ENCODE measurements at places on chromosomes 16 and 17.

GRCh38 chr17:31674305-31674704 is 184.7 kb downstream of the COPRS start:
- no peak for DNase-seq

DNA sequence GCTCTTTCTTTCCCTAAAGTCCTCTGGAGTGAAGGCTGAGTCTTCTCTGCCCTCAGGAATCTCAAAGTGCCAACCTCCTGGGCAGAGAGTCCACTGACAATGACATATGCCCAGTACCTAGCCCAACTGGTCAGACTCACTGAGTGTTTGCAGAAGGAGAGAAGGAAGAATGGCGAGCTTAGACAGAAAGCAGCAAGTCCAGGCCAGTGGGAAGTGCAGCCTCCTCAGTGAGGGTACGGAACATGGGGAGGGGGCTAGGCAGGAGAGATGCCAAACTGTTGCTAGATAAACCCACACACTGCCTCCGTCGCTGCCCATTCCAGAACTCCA is 678 bp downstream of the EXOC7 start:
- no peak for DNase-seq

DNA sequence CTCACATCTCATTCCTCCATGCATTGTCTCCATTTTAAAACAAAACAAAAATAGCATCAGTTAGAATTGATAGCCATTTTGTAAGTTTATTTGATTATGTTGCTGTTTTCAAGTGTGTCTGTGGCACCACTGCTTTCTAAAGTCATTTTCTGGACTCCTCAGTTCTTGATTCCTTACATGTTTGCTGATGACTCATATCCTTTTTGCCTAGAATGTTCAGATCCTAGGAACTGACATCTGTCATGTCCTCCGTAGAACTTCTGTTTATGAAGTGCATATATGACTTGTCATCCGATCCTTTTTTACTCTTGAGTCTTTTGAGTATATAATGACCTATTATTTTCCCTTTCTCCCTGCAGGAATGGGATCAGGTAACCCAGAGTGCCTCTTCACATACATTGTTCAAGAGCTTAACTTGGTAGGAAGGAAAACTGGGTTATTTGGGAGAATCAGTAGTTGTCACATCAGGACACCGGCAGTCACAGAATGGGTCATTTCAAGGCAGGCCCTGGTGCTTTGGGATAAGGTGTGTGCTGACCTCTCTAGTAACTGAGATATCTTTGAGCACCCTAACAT is 69.2 kb downstream of the MAP2K4 start:
- DNase-seq, result no peak

DNA sequence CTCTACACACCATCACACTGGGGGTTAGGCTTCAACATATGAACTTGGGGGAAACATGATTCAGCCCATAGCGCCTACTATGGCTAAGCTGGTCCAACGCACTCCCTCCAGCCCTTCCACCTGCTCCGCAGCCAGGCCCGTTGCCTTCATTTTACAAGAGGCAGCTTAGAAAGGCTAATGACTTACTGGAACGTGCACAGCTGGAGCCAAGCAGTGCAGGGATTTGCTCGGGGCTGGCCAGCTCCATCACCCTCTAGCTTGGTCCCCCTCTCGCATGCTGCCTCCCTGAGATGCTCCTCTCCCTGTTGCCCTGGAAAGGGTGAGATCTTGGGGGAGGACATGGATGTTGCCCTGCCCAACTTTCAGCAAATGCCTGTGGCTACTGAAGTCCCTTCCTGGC is 2.8 kb upstream of the CACNG1 start:
- DNase-seq, result no peak

DNA sequence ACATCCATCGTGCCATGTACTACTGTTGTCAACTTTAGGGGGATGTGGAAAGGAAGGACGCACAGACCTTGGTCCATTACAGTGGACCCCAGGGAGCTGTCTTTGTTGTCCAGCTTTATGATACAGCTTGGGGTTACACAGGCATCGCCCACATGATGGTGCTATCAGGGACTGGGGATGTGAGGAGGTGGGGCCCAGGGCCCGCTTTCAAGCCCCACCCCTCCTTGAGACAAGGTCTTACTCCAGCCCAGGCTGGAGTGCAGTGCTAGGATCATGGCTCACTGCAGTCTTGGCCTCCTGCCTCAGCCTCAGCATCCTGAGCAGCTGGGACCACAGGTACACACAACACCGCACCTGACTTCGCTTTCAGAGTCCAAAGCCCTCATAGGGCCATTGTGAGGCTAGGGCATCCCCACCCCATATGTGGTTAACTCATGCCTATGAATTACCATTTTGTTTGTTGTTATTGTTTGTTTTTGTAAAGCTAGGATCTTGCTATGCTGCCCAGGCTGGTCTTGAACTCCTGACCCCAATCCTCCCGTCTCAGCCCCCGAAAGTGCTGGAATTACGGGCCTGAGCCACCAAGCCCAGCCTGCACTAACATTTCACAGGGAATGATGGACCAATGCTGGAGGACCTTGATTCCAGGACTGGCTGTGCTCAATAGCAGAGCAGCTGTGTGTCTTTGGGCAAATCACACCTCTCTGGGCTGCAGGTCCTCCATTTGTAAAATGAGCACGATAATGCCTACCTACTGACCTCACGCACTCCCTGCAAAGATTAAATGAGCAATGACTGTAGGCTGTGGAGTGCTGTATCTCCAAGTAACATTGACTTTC is 17.2 kb downstream of the ST3GAL2 start:
- DNase-seq, result no peak
